ENCODE measurements at places on chromosomes 5 and 9.
A peak's percentile ranks its signal among the peaks of the same experiment; 100 is the strongest.

DNA sequence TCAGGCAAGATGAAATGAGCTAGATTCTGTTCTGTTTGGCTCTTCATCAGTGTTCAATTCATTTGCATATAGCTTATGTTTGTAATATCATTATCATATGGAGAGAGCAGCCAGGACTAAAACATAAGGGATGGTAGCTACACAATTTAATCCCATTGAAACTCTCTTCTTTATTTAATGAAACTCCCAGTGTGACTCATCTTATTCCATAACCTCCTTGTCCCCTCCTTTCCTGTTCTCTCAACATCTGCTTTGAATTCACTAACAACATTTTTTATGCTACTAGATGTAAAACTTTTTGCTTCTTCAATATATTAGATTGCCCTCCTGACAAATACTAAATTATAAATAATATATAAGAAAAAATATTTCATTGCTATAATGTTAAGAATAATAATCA, 1823.4 kb downstream of the MAT2B start:
- DNase-seq: no peak

- DNase-seq: no peak
These were observed 249.1 kb downstream of the ENC1 start for GRCh38 chr5:74391410-74391809.

GRCh38 chr9:137286975-137287383, 9.5 kb downstream of the TOR4A start:
- DNase-seq: peak; percentile 72

GRCh38 chr9:121741228-121741918, 89.9 kb downstream of the DAB2IP start:
- no peak for DNase-seq

- DNase-seq: no peak
These were observed 132.5 kb downstream of the ZSWIM6 start for GRCh38 chr5:61464512-61464911.

- DNase-seq: no peak
These were observed 157.8 kb upstream of the PTGER4 start for GRCh38 chr5:40521925-40522324.

- no peak for DNase-seq
These were observed 353.9 kb downstream of the ASTN2 start for GRCh38 chr9:117060963-117061362.

DNA sequence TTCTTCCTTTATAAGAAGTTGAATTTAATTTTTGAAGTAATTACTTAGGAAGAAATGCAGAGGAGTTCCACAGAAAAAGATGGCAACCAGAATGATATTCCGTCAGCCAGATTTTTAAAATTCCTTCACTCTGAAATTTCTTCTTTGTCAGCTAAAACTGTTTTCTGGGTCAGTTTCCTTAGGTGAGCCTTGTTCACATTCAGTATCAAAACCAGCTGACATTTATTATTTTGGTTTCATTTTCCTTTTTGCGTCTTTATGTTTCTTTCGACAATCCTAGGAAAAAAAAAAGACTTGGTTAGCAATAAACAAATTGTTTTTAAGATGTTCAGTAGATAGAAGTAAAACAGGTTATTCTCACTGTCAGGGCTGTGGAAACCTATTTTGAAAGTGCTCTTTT, 4.1 kb upstream of the IARS1 start:
- DNase-seq: no peak

GRCh38 chr5:119708076-119708790, 78.9 kb downstream of the FAM170A start:
- no peak for DNase-seq

- no peak for DNase-seq
These were observed 216.7 kb downstream of the NFIB start for GRCh38 chr9:14097215-14097614.

GRCh38 chr5:132506094-132506692, 15.6 kb upstream of the IRF1 start:
- DNase-seq: peak; percentile 35

- no peak for DNase-seq
These were observed 64.3 kb downstream of the CDH18 start for GRCh38 chr5:19923742-19924141.

- no peak for DNase-seq
These were observed 126.6 kb downstream of the NSG2 start for GRCh38 chr5:174172152-174172551.

GRCh38 chr5:34657274-34657921, 1.3 kb downstream of the RAI14 start:
- DNase-seq: no peak

DNA sequence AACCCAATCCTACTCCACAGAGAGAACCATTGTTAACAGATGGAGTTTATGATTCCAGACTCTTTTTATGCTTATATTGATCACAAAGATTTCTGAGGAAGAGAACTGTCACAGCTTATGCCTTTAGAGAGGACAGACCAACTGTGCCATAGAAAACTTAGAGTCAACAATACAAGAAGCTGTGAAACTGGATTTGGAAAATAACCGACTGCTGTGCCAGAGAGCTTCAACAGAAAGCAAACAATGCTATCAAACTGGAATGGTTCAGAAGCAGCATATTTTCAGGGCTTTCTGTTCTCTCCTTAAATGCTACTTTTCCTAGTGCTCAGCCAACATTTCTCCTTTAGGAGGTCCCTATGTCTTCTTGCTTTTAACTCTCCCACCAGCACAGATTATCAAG, 5.0 kb downstream of the DCTN4 start:
- no peak for DNase-seq

DNA sequence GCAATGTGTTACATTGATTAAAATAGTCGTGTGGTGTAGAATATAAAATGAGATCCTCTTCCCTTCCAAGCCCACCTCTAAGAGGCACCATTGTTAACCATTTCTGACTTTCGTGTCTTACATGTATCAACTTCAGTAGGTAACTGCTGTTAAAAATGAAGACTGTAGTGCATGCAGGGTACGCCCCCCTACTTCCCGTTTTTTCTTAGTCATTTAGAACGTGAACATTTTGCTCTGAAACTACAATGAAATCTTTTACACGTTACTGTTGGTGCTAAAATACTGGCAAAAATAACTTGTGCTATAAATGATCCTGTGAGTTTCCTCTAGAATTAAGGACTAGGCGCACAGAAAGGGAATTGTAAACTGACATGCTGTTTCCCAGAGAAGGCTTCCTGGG, 41.5 kb downstream of the WNK2 start:
- DNase-seq: no peak

GRCh38 chr9:100317706-100318105, 35.0 kb downstream of the TEX10 start:
- no peak for DNase-seq

DNA sequence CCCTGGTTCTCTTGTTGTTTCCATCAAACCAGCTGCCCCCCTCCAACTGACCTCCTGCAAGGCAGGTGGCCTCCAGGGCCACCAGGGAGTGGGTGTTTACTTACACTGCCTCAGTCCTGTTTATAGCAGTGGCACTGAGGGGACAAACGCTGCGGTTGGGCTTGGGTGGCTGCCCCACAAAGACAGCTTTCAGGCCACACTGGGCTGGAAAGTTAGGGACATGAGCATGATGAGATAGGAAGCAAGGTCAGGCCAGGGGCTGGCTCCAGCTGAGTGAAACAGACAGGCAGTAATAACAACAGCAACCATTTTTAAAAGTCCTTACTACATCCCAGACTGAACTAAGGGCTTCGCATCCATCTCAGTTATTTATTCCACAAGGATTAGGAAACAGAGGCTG, 20.6 kb downstream of the BOD1 start:
- DNase-seq: no peak
